ENCODE measurements at places on chromosomes 2 and 18.

DNA sequence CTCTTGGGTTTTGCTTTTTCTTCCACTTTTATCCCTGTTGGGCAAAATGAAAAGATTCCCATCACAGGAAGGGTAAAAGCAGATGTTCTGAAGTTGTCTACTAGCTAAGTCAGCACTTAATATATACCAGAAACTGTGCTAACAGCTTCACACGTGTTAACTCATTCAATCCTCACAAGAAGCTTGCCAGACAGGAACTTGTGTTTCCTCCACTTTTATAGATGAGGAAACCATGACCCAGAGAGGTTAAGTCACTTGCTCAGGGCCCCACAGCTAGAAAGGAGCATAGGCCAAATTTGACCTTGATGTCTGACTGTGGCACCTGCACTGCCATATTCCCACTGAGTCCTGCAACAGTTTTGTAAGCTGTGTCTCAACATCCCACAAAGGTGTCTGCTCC lies 76.8 kb upstream of the EPC2 start:
- DNase-seq: no peak

DNA sequence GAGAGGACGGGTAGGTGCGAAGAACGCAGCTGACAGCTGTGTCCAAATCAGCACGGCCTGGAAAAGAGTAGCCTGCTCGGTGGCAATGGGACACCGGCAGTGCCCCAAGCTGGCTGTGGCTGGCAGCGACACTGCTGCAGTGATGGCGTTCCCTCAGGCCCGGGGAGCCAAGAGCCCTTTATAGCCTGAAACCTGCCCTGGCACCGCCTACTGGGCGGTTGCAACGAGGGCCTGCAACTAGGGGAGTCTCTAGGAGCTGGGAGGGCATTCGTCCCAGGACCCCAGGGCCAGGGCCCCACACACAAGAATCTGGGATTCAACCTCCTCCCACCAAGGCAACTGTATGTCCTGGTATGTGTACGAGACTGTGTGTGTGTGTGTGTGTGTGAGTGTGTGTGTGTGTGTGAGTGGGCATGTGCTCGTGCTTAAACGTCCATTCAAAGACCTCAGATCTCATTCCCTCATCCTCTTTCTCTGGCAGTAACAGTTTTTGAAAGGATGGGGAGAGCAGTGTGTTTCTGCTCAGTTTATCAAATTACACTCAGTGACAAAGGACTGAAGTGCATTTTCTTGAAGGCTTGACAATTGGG lies 6.8 kb upstream of the CYP26B1 start:
- DNase-seq: no peak

GRCh38 chr2:182593394-182593975 lies 122.6 kb upstream of the DNAJC10 start:
- DNase-seq: no peak

DNA sequence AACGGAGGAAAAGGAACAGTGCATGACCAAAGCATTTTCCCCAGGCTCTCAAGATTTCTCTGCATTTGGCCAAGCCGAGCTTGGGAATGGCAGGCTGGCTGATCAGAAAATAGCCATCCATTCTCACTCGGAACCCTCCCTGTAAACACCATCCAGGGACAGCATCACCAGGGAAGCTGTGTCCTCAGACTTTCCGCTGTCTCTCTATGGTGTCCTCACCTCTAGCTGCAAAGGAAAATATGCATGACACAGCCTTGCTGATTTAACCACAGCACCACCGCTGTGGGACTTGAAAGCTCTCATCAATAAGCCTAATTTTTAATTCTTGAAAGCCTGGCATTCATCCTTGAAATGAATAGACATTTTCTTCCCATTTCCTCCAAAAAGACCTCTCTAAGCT lies 311.7 kb downstream of the EIPR1 start:
- no peak for DNase-seq

GRCh38 chr2:205180730-205181129 lies 501.6 kb upstream of the NRP2 start:
- no peak for DNase-seq

DNA sequence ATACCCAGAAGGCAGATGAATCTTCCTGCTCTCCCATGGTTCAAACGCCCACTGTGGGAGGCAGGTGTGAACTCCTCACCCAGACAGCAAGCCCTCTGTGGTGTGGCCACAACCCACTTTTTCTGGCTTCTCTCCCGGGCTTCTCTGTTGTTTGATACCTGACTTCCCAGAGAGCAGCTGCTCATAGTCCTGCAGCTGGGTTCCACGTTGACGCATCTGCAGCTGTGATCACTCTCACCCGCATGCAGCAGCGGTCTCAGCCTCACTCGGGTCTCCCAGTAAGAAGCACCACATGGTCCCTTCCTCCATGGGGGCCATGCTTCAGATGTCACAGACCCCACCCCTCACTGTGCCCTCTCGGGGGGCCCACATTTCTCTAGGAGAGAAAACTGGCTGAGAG lies 3.5 kb downstream of the ASPRV1 start:
- no peak for DNase-seq

DNA sequence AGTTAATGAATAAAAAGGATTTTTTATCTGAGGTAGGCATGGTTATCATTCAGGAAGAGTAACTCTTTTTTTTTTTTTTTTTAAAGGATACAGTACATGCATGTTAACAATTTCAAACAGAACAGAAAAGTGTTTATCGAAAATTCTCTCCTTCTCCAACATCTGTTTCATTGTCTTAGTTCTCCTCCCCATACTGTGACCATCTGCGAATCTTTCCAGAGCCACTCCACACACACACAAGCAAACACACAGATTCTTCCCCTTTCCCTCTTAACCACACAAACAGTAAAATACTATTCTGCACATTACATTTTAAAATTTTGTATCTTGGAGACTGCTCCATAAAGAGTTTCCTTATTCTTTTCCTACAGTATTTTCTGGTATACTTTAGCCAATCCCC lies 38.0 kb downstream of the NPC1 start:
- DNase-seq: no peak

DNA sequence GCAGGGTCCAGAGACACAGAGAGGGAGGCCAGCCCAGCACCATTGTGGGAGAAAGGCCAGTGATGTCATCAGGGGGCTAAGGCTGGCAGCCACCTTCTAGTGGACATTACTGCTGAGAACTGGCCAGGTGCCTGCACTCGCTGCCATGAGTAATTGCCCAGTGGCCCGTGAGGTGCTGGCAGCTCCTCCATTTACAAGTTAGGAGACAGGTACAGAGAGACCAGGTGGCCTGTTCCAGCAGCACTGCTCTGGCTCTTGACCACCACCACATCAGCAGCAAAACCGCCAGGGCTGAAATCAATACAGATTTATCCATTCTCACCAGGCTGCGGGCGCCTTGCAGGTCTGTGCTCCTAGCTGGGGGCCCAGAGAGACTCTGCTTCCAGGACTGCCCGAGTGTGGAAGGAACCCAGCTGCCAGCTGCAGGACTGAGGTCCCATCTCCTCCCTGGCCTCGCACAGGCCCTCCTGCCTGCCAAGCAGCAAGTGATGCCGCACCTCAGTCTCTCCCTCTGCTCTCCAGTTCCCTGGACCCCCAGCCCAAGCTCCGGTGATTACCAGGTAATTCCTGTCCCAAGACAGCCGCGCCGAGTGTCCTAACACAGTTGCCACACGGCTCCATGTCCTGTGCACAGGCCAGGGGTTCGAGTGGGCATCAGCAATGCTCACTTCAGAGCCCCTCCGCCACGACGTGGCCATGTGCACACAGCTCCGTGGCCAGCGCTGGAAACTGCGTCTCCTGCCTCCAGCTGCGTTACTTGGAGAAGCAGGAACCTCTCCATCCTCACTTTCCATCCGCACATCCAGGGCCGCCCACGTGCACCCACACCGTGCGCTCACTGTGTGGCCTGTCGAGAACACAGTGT lies 101.0 kb upstream of the CTDP1 start:
- DNase-seq: no peak

- no peak for DNase-seq
Measured at GRCh38 chr18:11369556-11369955, 220.2 kb upstream of the PIEZO2 start.

DNA sequence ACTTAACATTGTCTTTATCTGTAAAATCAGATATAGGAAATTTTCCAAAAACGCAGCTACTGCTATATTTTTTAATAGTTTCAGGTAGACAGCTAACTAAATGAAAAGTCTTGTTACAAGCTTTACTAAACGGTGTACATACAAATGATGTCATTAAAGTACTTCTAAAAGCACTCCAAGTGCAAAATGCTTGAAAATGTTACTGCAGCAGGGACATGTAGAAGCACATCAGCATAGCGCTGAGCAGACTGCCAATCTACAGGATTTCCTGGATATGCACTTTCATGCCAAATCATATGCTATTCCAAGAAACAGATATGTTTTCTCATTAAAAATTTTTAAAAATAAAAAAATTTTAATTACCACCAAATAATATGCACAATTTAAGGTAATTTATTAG lies 61.7 kb downstream of the SMAD2 start:
- no peak for DNase-seq

DNA sequence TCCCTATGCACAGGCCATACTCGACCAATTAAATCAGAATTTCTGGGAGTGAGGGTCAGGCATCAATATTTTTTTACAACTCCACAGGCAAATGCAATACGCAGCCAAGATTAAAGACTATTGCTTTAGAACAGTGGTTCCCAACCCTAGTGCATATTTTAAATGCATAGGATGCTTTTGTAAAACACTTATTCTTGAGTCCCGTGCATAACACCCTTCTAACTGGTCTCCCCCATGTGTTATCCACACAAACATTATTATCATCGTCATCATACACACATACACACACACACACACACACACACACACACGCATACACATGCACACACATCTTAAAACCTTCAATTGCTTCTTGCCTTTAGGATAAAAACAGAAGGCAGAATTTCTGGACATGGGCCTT lies 145.0 kb upstream of the PELI1 start:
- DNase-seq: no peak

GRCh38 chr18:38174173-38174572 lies 608.6 kb upstream of the CELF4 start:
- DNase-seq: no peak

DNA sequence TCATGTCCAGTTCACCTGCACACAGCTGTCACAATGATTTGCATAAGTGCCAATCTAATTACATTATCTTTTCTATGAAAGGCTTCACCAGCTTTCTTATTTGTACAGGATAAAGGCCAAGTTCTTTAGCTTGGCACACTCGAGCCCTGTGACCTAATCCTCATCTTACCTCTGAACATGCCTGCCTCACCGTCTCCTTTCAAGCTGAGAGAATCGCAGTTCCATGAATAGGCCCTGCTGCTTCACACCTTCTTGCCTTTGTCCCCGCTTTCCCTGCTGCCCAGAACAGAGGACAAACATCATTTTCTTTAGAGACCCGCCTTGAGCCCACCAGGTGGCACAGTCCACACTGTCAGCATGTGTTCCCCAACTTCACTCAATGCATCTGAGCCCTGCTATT lies 1094.7 kb downstream of the BCL11A start:
- no peak for DNase-seq

DNA sequence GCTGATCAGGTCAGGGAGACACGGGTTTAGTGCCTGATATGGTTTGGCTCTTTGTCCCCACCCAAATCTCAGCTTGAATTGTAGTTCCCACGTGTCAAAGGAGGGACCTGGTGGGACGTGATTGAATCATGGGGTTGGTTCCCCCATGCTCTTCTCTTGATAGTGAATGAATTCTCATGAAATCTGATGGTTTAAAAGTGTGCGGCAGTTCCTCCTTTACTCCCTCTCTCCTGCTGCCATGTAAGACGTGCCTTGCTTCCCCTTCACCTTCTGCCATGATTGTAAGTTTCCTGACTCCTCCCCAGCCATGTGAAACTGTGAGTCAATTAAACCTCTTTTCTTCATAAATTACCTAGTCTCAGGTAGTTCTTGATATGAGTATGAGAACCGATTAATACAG lies 424.5 kb downstream of the NBAS start:
- DNase-seq: no peak

DNA sequence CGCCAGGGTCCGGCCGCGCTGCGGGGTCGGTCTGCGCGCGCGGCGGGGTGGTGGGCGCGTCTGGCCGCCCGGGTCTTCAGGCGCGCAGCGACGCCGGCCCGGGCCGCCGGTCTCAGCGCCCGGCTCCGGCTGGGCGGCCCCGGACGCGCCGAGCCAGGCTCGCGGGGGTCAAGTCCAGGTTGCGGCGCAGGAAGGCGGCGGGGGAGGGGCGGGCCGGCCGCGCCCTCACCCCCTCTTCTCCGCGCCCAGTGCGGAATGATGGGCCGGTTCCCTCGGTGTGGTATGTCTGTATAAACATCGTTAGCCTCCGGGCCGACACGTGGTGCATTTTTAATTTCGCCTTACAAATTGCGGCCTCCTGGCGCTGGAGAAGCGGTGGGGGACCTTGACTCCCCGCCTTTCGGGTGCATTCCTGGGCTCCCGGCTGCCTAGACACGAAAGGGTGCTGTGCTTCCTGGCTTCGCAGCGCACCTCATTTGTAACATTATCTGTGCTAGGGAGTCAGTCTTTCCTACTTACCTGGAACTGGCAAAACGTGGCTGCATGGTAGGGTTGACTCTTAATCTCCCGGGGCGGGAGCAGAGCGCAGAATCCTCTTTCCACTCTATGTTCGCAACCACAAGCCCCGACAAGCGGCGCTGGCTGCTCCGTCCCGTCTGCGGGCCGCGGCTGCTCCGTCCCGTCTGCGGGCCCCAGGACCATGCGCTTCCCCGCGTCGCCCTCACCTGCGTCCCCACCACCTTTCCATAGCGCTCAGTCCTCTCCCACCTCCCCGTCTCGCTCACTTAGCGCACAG lies 69.0 kb downstream of the CTAGE1 start:
- no peak for DNase-seq

GRCh38 chr2:36697424-36698066 lies 1.0 kb downstream of the VIT start:
- no peak for DNase-seq

DNA sequence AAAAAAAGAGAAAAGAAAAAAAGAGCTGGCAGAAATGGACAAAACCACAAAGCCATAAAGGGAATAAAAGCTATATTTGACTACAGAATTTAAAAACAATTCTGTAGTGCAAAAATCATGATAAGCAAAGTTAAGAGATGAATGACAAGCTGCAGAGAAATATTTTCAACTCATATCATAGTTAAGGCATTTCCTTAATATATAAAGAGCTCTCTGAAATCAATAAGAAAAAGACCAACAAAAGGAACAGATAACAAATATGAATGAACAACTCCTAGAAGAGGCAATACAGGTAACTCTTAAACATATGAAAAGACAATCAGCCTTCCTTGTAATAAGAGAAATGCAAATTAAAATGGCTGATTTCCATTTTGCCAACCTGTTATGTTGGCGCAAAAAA lies 26.2 kb downstream of the OTOF start:
- DNase-seq: no peak

GRCh38 chr2:205745661-205746419 lies 63.5 kb downstream of the NRP2 start:
- DNase-seq: no peak

DNA sequence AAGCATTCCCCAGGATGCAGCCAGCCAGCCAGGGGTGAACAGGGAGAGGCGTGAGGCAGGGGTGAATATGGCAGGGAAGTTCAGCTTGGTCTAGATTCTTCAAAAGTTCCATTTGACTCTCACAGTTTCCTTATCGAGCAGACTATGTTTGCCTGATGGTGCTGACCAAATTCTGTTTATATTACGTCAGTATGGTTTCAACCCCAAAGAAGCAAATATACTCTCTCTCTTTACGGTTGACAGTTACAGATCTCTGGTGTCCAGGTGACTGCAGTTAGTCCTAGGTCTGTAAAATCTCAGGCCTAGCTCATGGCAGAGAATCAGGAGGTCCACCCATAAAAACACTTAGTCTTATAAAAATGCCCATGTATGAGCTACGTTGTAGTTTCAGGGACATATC lies 38.3 kb upstream of the DNMT3A start:
- no peak for DNase-seq

GRCh38 chr2:236236559-236237452 lies 27.4 kb downstream of the ASB18 start:
- no peak for DNase-seq
